ENCODE measurements at places on chromosomes 2 and 18.

GRCh38 chr2:154638783-154639182 lies 59.7 kb upstream of the KCNJ3 start:
- DNase-seq, result no peak

DNA sequence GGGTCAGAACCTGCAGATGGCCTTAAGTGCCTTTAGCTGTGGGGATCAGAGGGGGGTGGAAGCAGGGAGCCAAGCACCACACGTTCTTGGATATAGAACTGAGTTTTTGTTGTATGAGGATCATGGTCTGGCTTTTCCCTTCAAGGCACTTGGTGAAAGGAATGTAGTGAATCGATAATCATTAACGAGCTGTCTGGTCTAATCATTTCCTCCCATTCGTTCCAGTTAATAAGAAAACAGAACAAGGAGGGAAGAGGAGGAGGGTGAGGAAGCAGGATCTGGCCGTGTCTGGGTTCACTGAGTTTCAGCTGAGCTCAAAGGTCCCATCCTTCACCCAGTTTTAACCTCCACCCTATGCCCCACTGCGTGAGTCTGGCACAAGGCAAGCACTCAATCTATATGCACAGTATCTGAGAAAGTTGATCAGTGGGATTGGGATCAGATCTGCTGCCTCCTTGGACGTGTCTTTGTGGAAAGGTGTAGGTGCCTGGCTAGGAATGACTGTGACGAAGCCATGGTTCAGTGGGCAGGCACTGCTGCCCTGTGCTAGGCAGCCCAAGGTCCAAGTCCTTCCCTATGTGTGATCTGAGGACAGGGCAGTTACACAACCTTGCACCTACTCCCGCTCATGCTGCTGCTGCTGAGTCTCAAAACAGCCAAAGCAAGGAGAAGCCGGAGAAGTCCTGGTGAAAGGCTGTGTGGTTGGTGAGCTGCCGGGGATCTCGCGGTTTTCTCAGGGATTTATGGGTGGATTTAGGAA lies 54.8 kb downstream of the GALNT14 start:
- DNase-seq, result no peak

DNA sequence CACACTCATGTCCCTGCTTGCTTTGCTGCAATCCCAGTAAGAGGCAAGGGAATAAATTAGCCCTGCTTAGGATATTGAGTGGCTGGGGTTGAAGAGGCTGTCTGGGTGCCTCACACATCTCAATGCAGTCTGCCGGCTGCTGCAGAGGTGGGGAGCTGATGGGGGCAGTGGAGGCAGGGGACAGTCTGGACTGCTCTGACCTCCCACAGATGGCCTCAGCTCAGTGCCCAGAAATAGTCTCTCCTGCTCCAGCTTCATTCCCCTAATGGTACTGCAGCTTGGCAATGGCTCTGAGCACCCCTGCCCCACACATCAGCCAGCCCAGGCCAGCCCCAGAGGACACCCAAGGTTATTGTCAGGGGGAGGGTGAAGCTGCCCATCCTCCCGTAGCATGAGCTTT lies 21.5 kb upstream of the TNS1 start:
- DNase-seq, result no peak

DNA sequence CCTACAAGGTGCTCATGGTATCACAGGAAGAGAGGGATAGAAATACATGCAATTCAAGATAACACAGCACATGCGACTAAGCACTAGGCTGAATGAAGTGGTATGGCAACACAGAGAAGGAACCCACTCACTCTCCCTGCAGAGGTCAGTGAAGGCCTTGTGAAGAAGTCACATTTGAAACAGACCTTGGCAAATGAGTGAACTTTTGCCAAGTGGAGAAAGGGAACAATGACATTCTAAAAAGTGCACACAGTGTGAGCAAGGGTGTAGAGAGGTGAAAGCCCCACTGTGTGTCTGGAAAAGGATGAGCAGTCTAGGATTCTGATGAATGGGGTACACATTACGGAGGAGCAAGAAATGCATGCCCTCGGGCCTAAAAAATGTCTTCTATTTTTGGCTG lies 23.3 kb downstream of the KLF7 start:
- DNase-seq, result no peak

- DNase-seq, result no peak
Measured at GRCh38 chr2:193584522-193584938, 1389.8 kb upstream of the TMEFF2 start.

All from activated CD8-positive, alpha-beta memory T cell treated with anti-CD3 and anti-CD28 coated beads for 48 hours (primary cell).